NCI-H748 treated with DMSO at 0.1 percent for 48 hours (cell line): ENCODE measurements at places on chromosomes 4 and X.

DNA sequence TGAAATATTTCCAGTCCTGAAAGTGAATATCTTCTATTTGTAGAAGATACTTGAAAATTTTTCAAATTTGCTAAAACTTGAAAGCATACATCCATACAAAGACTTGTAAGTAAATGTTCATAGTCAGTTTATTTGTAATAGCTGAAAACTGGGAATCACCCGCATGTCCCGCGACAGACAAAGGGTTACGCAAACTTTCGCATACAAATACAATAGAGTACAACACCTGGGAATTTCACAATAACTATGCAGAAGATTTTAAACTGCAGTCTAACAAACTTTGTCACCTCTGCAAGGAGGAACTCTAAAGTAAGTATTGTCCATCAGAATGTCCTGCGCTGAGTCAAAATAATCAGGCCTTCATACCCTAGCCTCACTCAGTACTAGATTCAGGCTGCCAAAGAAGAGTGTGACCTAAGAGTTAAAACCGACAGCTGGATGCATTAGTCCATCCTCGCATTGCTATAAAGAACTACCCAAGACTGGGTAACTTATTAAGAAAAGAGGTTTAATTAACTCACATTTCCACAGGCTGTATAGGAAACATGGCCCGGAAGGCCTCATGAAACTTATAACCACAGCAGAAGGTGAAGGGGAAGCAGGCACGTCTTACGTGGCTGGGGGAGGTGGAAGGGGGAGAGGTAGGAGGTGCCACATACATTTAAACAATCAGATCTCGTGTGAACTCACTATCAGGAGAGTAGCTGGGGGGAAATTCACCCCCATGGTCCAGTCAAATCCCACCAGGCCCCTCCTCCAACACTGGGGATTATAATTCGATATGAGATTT, 60.4 kb downstream of the MMRN1 start:
- no peak for DNase-seq

- DNase-seq = no peak
Observed at GRCh38 chr4:22552812-22553211, 36.9 kb upstream of the ADGRA3 start.

- peak; percentile 3 for DNase-seq
Observed at GRCh38 chrX:75038925-75039324, 113.7 kb upstream of the NEXMIF start.

- DNase-seq = no peak
Observed at GRCh38 chr4:177582992-177583391, 140.8 kb upstream of the AGA start.

DNA sequence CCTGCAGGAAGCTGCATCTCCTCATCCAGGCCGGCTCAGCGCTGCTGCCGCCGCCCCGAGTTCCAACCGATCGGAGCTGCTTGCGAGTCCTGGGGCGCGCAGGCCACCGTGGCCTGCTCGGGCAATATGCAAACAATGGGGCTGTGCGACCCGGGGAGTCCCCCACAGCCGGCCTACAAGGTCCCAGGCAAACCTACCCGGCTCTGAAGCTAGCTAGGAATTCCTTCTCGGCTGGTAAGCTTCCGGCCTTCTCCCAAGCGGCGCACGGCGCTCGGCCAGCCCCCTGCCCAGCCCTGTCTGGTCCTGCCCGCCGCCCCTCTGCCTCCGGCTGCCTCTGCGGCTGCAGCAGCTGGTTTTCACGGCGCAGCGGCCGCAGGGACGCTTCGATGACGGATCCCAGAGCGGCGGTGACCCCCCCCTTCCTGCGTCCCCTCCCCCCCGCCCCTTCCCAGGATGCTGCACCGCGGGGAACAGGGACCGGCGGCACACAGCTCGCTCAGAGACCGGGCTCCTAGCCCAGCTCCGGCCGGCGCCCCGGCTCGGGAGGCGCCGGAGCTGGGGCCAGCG, 59.4 kb downstream of the TSC22D3 start:
- no peak for DNase-seq

- no peak for DNase-seq
Observed at GRCh38 chr4:144716778-144717177, 70.8 kb downstream of the HHIP start.

GRCh38 chr4:95317085-95317793, 231.5 kb downstream of the UNC5C start:
- DNase-seq = no peak

DNA sequence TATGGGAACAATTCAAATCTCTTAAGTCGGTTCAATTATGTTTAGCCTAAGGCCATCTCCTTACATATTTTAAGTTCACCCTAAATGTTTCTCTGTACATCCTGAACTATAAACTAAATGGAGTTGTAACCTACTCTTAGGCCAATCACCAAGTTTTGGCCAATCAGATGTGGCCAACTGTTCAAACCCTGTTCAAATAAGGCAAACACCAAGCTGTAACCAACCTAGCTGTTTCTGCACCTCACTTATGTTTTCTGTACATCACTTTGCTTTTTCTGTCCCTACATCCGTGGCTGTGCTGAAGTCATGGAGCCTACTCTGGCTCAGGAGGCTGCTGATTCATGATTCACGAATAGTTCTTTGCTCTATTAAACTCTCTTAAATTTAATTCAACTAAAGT, 165.3 kb downstream of the GASK1B start:
- DNase-seq = no peak

- no peak for DNase-seq
Observed at GRCh38 chr4:161564230-161564834, 599.5 kb downstream of the FSTL5 start.

DNA sequence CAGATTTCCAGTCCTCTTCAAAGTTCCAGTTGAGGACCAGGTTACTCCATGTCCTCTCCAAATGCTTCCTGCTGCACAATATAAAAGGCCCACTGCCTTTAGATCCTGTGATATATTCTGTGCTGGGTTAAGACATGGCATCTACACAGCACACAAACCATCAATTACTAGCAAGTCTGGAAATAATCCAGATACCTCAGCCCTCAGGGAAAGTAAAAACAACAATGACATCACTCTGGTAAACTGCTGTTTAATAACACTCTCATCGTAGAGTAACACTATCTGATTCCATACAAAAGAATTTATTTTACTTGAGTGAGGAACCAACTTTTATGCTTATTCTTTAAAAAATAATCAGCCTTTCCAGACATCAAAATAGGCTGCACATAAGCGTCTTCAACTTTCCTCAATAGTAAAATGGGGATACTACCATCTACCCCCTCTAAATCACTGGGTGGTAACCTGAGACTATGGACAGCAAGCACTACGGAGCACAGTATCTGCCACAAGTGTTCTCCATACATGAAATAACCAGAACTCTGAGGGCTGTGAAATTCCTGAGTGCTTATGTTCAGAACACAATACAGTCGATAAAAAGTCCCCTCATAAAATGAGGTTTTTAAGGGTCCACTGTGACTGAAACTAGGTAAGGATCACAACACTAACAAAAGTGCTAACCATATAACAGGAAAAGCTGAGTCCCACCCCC, 53.4 kb downstream of the ABCG2 start:
- no peak for DNase-seq

GRCh38 chr4:106268786-106269185, 47.2 kb downstream of the TBCK start:
- DNase-seq = no peak

DNA sequence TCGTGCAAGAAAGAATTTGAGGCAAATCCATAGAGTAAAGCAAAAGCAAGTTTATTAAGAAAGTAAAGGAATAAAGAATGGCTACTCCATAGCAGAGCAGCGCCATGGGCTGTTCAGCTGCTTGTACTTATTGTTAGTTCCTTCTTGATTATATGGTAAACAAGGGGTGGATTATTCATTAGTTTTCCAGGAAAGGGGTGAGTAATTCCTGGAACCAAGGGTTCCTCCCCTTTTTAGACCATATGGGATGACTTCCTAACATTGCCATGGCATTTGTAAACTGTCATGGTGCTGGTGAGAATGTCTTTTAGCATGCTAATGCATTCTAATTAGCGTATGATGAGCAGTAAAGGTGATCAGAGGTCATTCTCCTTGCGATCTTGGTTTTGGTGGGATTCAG, 23.5 kb upstream of the CEP135 start:
- no peak for DNase-seq

DNA sequence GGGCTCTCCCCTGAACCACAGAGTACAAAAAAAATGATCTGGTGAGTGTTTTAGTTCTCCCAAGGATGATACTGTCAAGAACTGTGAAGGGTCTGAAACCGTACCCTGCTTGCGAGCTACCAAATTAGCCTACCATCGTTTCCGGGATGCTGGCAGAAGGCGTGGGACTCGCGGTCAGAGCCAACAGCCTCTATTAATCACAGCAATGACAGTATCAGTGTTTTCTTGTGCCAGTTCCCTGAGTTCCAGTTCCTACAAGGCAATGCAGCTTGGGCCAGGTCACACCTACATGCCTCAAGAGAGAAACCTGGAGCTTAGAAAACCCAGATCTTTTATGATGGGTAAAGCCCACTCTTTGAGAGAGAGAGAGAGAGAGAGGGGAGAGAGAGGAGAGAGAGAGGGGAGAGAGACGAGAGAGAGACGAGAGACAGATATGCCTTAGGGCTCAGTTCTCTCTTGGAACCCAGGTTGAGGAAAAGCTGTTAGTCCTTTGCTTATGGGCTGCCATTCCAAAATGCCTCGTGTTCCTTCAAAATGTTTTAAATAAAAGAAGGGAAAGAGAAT, 327.8 kb downstream of the ARHGAP10 start:
- DNase-seq = no peak

DNA sequence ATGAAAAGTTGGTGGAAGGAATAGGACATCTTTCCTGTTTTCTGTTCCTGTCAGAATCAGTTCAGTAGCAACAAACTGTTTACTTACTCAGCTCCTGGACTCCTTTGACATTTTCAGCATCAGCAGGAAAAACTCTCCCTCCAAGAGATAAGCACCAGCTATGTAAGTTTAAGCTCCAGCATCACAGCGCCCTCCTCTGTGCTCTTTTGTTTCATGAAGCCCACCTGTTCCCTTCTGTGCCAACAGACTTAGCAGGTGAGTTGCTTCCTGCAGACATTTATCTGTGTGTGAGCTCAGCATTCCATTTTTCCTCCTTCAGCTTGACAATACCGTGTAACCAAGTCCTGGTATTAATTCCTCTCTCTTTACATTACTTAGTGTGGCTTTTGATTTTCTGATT, 644.1 kb upstream of the AGA start:
- DNase-seq = peak; percentile 20

GRCh38 chrX:93695981-93696380, 22.0 kb downstream of the FAM133A start:
- no peak for DNase-seq

- peak; percentile 30 for DNase-seq
Observed at GRCh38 chr4:48538358-48538757, 48.3 kb downstream of the ZAR1 start.

GRCh38 chr4:184283659-184284335, 66.1 kb upstream of the ENPP6 start:
- DNase-seq = no peak

- DNase-seq = no peak
Observed at GRCh38 chr4:8676676-8677075, 84.1 kb downstream of the CPZ start.

DNA sequence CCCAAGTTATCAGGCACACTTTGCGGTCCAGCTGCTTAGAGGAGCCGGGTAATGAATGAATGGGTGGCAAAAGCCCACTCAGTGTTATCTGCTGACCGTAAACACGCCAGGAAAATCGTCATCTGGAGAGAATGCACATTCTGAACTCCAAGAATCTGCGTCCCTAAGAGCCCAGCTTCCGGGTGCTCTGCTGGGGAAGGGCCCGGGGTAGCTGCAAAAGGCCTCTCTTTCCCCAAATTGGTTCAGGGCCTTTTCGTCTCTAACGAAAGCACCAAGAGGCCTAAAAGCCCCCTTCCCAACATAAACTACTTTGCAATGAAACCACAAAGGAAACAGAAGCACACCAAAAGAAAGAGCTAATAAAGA, 1.6 kb upstream of the SFRP2 start:
- DNase-seq = no peak

GRCh38 chr4:54367059-54367458, 138.0 kb downstream of the PDGFRA start:
- no peak for DNase-seq

GRCh38 chr4:88743696-88744095, 46.1 kb upstream of the NAP1L5 start:
- DNase-seq = no peak

- DNase-seq = peak; percentile 5
Observed at GRCh38 chrX:137052643-137053235, 18.9 kb upstream of the GPR101 start.

GRCh38 chr4:60652933-60653332, 547.2 kb upstream of the ADGRL3 start:
- no peak for DNase-seq

- no peak for DNase-seq
Observed at GRCh38 chrX:93591398-93591797, 82.0 kb downstream of the NAP1L3 start.

DNA sequence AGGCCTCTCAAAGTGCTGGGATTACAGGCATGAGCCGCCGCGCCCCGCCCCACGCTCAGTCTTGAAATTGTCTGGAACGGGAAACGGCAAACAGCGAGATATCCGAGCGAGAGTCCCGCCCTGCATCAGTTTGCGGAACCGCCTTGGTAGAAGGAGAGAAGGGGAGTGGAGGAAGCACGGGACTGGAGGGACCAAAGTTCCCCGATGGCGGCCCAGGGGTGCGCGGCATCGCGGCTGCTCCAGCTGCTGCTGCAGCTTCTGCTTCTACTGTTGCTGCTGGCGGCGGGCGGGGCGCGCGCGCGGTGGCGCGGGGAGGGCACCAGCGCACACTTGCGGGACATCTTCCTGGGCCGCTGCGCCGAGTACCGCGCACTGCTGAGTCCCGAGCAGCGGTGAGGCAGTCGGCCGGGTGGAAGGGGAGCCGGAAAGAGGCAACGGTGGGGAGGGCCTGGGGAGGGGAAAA, at the start of gene BST1:
BST1 (plus strand) TSS at position 125 of the 463 bp plus-strand sequence; CDS start at position 205, 80 bp downstream.
- no peak for DNase-seq

DNA sequence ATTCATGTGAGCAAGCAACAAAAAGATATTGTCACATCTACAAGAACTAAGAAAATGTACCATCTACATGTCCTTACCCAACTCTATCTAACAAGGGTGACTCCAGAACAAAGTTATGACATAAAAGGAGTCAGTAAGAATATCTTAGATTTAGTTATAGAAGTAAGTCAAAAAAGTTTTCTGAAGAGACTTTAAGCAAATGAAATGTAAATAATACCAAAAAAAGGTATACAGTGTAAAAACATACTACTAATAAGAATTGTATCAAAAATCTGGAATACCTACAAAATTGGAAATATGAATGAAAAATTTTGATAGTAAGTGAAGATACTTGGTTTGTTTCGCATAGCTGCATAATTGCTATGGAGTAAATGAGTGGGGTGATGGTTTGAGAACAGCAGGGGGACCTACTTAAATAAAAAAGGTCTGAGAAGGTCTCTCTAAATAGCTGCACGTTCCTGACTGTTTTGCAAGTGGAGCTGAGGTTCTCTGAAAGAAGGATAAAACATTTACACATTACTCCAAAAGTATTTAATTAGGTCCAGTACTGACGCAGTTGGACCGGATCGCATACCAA, 51.0 kb upstream of the ENPP6 start:
- DNase-seq = no peak

- no peak for DNase-seq
Observed at GRCh38 chr4:138804711-138805110, 210.9 kb upstream of the NOCT start.

- DNase-seq = no peak
Observed at GRCh38 chrX:124902953-124903352, 416.7 kb upstream of the TEX13C start.

- no peak for DNase-seq
Observed at GRCh38 chrX:130606425-130606824, 204.6 kb downstream of the RBMX2 start.

GRCh38 chr4:86330961-86331742, 28.7 kb downstream of the MAPK10 start:
- no peak for DNase-seq

- no peak for DNase-seq
Observed at GRCh38 chrX:130091980-130092522, 18.2 kb downstream of the ELF4 start.
